ENCODE measurements at places on chromosomes 2 and 18.

DNA sequence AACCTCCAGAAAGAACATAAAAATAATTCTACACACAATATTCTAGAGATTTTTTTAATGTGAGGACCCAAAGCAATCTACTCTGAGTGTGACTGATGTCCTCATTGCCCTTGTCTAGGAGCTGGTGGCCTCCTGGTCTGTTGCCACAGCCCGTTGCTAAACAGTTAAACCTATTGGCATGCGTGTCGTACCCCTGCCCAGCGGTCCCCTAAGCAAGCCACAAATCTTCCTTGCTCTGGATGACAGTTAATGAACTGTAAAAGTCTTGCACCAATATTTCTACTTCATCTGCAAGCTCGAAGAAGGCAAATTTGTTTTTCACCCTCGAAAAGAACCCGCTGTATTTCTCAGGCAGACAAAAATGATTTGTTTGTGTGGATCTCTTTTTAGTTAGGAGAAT lies 489.1 kb upstream of the MEX3C start:
- DNase-seq: no peak

DNA sequence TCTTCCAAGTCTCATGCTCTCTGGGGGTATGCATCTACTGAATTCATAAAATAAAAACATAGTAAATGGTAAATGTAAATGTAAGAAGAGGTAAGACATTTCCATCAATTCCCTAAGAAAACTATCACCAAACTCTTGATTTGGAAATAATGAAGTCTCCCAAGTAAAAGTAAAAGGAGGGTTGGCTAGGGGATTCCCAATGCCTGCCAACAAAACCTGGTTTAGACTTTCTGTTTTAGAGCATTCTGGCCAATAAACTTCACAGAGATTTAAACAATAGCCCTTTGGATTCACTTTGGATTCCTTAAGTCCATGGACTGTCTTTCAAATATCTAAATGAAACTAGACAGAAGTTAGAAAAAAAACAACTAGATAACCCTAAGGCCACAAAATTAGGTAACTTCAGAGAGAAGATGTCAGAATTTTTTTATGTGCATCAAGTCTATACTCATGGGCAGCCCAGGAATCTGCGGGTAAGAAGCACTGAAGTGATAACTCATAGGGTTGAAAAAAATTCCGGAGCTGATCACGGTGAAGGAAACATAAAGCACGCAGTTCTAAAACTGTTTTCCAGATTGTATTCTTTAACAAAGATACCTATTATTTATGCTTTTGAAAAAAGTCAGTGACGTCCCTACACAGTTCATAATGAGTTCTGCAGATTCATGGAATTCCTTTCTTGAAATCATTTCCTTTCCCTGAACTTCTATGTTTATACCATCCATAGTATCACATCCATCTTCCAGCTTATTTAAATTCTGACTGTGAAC lies 263.6 kb downstream of the AFF3 start:
- DNase-seq: no peak

- no peak for DNase-seq
Measured at GRCh38 chr18:13292736-13293135, 74.2 kb downstream of the LDLRAD4 start.

- DNase-seq: no peak
Measured at GRCh38 chr2:6602471-6602870, 263.2 kb downstream of the CMPK2 start.

- DNase-seq: no peak
Measured at GRCh38 chr2:126406267-126406666, 249.7 kb upstream of the GYPC start.

DNA sequence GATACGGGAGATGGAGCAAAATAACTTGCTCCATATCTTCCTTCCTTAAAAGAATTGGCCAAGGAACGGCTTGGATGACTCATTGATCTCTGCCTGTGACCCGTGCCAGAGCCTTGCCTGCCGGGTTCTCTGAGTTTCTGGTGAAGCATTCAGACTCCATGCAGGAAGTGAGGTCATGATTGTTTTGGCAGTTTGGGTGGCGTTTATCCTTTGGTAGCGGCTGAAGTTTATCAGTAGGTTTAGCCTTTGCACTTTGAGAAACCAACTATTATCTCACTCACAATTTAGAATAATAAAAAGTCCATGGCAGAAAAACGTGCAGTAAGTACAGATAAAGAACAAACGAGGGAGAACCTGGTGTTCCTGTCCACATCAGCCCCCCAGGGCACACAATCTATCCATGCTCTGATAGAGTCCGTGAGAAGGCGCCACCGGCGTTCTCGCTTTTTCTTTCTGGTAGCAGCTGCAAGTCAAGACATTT lies 15.0 kb upstream of the CTAGE1 start:
- peak; percentile 84 for DNase-seq

- DNase-seq: no peak
Measured at GRCh38 chr18:60100778-60101177, 201.0 kb downstream of the PMAIP1 start.

DNA sequence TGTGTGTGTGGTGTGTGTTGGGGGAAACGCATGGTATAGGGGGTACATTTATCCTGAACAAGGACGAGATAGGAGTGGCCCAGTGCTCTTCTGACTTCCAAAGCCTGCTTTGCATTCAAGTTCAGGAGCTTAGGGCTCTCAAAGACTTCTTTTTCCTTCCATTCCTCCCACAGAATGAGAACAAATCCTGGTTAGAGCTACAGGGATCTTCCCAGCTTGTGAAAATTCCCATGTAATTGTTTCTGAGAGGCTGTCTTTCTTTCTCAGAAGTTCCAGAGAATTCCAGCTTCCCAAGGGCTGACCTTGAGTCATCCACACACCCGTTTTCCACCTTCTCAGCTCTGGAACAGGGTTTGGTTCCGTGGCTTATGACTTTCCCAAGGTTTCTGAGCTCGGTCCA lies 38.9 kb downstream of the FASTKD2 start:
- DNase-seq: no peak

DNA sequence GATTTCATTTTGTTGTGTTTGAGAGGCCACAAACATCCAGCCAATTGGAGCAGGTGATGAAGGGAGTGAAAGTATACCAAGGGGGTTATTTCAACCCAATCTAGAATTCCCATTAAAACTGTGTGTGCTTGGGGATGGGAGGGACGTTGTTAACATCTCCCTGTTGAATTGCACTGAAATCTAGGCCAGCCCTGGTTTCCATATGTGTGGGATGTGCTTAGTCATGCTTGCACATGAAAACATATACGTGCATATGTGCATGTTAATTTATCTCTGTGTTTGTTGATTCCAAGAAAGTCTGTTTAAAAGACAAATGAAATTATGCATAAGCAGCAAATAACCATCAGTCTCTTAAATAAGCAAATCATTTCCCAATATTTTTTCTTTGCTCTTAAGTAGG lies 5.6 kb downstream of the CELF4 start:
- no peak for DNase-seq

GRCh38 chr2:100703739-100704138 lies 116.2 kb upstream of the NPAS2 start:
- DNase-seq: no peak

DNA sequence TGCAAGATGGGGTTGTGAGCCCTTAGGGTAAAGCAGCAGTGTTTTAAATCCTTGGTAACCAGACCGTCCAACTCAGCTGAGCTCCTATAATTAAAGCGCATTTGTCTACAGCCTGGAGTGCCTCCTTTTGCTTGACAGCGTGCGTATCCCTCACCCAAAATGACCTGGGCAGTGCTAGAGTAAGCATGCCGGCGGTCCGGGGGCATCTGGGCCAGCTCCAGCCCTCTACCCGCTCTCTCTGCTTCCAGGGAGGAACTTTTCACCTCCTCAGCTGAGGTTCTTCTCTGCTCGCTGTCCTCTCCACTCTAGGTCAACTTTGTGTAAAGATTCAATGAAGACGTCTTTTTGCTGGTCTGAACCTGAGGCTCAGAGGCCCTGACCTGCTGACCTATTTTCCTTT lies 102.4 kb upstream of the TPO start:
- DNase-seq: no peak

DNA sequence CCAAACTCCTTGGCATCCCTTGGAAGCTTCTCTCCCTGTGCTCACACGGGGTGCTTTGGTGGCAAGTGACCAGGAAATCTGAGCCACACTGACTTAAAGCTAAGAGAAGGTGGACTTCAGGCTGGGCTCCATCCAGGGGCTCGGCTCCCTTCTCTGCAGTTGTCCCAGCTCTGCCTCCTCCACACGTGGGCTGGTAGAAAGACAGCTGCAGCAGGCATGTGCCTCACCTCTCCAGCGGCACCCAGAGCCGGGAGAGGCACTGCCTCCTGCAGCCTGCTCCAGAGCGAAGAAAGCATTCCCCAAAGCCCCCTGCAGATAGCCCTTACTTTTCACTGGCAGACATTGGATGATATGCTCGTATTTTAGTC lies 11.3 kb downstream of the KCNF1 start:
- DNase-seq: no peak

DNA sequence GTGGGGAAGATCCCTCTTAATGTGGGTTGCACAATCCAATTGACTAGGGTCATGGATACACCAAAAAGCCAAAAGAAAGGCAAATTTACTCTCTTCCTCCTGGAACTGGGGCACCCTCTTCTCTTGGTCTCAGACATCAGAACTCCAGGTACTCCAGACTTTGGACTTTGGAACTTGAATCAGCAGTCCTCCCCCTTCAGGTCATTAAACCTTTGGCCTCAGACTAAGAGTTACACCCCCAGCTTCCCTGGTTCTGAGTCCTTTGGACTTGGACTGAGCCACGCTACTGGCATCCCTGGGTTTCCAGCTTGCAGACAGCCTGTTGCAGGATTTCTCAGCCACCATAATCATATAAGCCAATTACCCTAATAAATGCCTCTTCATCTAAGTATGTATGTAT lies 50.8 kb upstream of the KIF5C start:
- no peak for DNase-seq

DNA sequence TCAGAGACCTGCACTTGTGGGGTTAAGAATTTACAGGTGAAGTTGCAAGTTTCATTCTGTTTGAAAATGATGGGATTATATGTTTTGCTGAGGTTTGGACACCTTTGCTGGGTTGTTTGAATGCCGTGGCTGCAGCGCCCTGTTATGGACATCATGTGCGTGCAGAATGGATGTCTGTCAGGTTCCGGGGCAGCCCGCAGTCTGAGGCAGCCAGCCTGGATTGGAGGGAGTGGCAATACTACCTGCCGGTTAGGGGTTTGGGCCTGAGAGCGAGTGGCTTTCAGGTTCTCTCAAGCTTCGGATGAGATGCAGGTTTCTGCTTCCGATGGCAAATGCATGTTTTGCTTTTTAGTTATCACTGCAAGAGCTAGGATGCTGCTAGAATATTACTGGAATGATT lies 1.1 kb downstream of the CASP8 start:
- DNase-seq: no peak

Measured in heart left ventricle (tissue), 16 donors.